AG04449 (cell line): ENCODE measurements at places on chromosomes 6 and 20.

DNA sequence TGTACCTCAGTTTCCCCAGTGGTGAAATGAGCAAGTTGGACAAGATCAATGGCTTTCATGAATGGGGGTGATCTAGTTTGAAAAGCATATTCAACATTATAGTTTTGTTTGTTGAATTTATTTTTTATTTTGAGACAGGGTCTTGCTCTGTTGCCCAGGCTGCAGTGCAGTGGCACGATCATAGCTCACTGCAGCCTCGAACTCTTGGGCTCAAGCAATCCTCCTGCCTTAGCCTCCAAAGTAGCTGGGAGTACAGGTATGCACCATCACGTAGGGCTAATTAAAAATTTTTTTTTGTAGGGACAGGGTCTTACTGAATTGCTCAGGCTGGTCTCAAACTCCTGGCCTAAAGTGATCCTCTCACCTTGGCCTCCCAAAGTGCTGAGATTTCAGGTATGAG lies 63.4 kb downstream of the CNBD2 start:
- DNase-seq, result no peak

DNA sequence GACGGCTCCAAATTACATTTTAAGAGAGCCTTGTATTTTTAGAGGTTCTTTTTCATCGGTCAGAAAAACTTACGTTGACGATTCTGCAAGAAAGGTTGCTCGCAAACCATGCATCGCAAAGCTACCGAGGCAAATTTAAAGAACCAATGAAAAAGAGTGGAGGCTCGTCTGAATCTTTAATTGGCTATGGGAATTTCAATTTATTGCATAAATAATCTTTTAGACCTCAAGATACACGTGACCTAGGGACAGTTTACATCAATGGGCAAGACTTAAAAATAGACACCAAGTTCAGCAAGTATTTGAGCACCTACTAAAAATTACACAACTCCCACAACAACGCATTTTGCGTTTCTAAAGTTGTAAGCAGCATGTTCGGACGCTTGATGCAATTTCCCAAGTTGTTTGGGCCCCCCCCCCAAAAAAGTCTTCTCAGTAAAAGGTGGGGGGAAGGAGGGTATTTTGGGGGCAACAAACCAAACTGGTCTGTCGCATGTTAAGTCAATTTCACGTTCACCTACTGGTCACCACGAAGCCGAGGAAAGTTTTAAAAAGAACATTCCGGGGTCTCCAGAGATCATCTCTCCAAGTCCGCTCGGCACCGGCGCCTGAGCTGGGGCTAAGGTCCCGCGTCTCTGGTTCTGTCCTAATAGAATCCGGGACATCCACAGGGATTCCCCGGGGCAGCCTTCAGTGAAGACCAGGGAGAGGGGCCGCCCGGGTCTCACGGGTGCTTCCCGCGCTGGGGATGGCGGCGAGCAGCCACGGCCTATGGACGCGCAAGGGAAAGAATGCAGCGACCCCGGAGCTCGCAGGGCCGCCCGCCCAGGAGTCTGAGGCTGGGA lies 851 bp downstream of the SNX5 start:
- no peak for DNase-seq

DNA sequence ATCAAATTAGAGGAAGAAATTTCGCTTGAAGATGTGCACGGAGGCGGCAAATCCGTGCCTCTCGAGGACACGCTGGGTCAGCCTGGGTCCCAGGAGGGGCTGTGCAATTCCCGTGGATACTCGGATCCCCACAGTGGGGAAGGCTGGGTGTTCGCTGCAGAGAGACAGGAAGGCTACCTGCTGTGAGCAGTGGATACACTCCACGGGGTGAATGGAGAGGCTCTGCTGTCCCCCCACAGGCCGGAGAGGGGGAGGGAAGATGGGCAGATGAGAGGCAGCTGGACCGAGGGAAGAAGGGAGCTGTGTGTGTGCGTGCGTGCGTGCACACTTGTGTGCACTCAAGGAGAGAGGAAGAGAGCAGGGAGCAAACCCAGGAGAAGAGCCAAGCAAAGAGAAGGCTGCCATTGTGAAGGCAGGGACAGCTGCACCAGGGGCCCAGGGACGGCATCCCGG lies 57.3 kb downstream of the SULF2 start:
- no peak for DNase-seq

GRCh38 chr6:137265561-137266308 lies 46.5 kb upstream of the IFNGR1 start:
- DNase-seq, result no peak

DNA sequence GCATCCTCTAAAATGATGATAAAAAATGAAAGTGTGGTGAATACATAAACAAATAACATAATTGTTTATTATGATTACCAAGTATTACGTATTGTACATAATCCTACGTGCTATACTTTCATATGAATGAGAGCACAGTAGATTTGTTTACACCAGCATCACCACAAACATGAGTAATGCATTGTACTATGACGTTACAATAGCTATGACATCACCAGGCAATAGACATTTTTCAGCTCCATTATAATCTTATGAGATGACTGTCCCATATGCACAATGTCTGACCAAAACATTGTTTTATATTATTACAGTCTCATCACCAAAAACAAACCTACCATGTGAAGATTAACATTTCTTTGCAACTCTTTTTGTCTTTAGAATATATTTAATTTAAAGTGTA lies 225.7 kb upstream of the TENT5A start:
- no peak for DNase-seq

DNA sequence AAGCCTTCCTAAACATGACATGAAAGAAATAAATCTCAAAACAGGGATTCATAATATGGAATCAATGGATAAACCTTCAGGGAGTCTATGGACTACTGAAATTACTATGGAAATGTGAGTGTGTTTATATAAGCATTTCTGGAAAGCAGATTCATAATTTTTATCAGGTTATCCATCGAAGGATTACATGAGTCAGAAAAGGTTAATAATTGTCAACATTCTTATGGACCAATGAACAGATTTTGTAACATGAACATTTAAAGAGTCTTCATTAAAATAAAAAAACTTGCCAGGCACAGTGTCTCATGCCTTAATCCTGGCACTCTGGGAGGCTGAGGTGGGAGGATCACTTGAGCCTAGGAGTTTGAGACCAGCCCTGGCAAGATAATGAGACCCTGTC lies 84.8 kb downstream of the AHI1 start:
- DNase-seq, result no peak

DNA sequence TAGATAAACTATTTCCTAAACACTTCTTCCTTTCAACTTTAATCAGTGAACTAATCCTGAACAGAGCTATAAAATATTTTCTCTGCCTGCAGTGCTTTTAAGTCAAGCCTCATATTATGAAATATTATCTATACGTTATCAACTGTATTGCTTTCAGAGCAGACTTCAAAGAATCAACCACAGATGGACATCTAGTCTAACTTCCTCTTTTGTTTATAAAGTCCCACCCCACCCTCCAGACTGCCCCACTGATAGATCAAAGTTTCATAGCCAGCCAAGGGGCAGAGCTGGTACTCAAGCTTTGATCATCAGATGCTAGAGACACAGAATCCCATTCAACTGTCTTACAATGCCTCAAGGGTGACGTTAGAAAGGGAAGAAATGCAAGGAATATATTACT lies 308.3 kb downstream of the LAMA2 start:
- DNase-seq, result no peak
